Smooth muscle cell of the pulmonary artery (primary cell): ENCODE measurements at places on chromosomes 4 and X. TPM values are rescaled to one million over a fixed set of nuclear protein-coding genes. Genes with fewer than 3 reads are reported as not detected.

Gene DOK7
- total RNA-seq: 0.07 and 0.20 TPM in 2 replicates

Gene JCHAIN
- 0.10 and 0.13 TPM in 2 replicates for total RNA-seq

Gene ADH1B
- 22.1 and 685 TPM in 2 replicates for total RNA-seq

Gene SULT1B1
- 1.5 and 3.2 TPM in 2 replicates for total RNA-seq

Gene HELT
- total RNA-seq: not detected in 2 replicates

Gene TEX13B
- not detected in 2 replicates for total RNA-seq

Gene LDB2
- 11.3 and 70.6 TPM in 2 replicates for total RNA-seq

Gene SLC9B1
- total RNA-seq: 0.76 and 2.0 TPM in 2 replicates

Gene FDCSP
- total RNA-seq: not detected in 2 replicates

Gene ARAP2
- 0.23 and 0.52 TPM in 2 replicates for total RNA-seq
